ENCODE measurements at places on chromosomes 12 and 14.
A peak's percentile ranks its signal among the peaks of the same experiment; 100 is the strongest.

DNA sequence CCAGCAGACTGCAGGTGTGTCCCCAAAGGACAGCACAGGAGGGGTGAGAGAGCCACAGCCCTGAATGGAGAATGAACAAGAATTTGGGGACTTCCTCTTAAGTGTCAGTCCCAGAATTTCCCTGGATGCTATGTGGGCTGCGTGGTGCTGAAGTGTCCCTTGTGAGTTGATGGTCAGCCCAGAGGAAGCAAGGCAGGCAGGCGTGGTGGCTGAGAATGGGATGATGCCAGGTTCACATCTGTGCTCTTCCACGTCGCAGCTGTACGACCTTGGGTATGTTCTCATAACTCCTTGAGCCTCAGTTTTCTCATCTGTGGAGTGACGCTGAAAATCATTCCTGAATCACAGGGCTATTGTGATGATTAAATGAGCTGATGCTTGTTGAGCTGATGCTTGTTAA, 62.1 kb upstream of the GPATCH2L start:
- no peak for DNase-seq

GRCh38 chr14:36856095-36856878, 194.6 kb downstream of the PAX9 start:
- DNase-seq = no peak

DNA sequence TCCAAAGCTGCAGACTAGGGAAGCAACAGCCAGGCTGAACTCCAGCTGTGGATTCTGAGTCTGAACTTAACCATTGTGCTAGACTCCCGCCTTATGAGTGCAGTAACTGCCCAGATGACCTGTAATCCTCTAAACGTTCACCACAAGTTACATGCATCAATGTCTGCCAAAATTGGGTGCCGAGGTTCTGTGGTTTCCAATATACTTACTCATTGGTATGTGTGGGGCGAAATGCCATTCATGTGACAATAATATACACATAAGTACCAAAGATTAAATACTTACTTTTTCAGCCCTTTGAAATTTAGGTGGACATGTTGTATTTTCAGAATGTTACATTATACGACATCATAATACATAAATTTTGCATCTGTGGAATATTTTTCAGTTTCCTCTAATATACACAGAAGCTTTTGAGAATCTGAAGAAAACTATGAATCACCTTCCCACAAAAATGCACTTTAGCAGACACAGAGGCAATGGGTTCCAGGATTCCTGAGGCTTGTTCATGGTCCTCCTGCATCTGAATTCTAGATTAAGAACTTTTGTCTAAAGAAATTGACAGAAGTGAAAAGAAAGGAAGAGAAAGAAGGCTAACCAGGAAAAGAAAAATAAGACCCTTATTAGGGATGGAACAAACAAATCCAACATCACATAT, 31.7 kb downstream of the GRIP1 start:
- peak; percentile 81 for DNase-seq

DNA sequence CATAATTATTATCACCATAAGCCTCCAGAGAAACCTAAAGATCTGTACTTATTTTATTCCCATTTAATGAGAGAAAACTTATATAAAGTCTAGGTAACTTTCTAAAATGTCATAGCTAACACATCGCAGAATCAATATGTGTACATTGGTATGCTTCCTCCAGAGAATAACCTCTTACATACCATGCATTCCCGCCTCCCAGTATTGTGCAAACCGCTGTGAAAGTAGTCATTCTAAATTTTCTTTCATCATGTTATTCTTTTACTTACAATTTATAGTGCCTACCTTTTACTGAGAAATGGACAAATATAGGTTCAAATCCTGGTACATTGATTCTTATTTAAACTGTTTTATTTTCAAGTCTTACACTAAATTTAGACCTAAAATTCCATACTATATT, 463.4 kb downstream of the LRFN5 start:
- DNase-seq = no peak

- DNase-seq = peak; percentile 91
Observed at GRCh38 chr12:4276524-4277204, 3.1 kb downstream of the CCND2 start.

DNA sequence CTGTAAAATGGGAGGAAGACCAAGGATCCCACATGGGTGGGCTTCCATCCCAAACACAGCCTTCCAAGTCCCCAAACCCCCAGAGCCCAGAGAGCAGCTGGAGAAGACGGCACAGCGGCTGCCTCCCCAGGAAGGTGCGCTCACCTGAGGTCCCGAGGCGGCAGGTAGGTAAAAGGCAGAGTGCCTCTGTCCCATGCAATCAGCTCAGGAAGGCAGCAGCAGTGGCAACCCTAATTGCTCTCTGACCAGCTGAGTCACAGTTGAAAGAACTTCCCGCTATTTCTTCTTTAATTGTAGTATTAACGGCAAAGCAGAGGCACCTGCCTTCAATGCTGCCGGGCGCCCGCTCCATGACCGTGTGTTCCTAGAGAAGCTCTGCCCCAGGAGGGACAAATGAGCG, 91.1 kb upstream of the BCL11B start:
- no peak for DNase-seq

DNA sequence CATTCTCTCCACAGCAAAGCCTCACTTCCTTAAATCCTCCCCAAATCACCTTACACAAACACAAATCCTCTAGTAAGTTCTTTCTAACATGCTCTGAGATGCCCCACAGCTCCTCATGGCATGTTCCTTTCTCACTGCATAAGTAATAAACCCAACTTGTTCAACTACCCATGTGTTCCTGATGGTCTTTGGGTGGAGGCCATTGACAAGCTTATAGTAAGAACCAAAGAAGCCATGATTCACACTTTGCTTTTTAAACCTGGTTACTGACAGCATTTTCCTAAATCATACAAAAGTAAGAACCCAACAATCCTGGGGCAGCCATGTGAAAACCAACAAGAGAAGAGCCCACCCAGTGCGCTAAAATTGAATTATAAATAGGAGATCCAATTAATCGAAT, 138.6 kb downstream of the ITPR2 start:
- no peak for DNase-seq

DNA sequence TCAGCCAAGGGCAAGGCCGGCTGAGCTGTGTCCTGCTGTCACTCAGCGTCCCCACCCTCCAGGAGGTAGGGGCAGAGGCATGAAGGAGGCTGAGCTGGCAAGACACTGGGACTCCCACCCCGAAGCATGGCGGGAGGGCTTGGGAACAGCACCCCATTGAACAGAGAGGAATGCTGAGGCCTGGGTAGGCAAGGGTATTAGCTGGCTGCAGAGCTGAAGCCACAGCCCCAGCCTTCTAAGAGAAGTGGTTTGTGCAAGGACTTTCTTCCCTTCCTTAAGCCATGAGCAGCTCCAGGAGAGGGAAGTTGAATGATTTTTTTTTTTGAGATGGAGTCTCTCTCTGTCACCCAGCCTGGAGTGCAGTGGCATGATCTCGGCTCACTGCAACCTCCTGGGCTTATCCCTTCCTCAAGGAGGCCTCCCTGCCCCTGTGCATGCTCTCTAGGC, 6.6 kb upstream of the CFAP73 start:
- no peak for DNase-seq

DNA sequence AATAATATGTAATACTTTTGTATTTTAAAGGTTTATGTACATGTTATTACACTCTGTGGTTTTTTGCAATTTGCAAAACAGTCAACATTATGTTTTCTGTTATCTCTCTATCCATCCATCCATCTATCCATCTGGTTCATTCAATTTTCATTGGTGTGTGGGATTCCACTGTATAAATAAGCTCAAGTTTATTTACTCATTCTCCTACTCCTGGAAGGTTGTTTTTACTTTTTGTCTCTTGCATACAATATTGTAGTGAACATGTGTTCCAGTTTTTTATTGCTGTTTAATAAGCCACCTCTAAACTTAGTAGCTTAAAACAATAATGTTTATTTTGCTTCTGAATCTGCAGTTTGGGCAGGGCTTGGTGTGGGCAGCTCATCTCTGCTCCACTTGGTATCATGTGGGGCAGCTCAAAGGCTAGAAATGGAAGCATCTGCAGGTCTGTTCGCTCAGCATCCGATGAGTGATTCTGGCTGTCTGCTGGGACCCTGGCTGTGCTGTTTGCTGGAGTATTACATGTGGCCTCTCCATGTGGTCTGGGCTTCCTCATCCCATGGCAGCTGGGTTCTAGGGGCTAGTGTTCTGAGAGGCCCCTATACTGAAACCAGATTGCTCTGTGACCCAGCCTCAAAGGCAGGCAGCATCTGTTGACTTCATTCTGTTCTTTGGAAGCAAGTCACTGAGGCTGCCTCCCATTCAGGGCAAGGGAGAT, 98.8 kb downstream of the SLC25A47 start:
- no peak for DNase-seq

- DNase-seq = no peak
Observed at GRCh38 chr14:52825085-52825484, 33.7 kb upstream of the GNPNAT1 start.

- DNase-seq = no peak
Observed at GRCh38 chr12:9944391-9944790, 12.2 kb upstream of the CLEC2A start.
